ENCODE measurements at places on chromosomes 12 and 14.

DNA sequence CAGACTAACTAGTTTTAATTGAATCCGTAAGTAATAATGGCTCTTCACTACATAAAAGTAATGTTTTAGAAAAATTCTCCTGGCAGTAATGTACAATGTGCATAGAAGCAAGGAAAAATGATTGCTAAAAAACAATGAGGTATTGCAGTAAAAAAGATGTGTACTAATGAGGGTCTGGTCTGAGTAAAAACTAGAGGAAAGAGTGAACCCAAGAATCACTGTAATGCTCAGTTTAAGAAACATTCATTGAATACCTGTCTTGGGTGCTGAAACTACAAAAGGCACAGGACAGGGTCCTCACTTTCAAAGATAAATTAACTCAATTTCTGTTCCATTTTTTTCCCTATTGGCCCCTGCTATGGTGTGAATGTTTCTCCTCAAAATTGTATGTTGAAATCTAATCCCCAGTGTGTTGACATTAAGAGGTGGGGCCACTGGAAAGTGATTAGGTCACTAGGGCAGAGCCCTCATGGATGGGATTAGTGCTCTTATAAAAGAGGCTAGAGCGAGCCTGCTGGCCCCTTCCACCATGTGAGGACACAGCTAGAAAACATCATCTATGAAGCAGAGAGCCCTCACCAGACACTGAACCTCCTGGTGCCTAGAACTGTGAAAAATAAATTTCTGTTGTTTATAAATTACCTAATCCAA, 51.6 kb downstream of the RPS6KA5 start:
- DNase-seq, result no peak

DNA sequence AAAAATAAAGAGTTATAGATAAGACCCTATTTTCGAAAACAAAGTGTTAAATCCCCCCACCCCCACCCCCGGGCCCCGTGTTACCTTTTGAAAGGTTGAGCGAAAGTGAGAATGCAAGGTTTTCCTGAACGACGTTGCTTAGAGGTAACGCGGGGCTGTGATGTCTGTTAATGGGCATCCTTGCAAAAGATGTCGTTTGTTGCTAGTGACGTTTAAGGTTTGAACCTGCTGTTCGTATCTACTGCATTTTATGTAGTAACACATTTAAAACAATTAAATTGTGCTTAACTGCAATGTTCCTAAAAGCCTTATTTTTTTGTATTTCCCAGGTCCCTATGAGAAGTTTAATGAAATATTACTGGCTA, 1.2 kb downstream of the CPSF6 start:
- peak; percentile 53 for DNase-seq

DNA sequence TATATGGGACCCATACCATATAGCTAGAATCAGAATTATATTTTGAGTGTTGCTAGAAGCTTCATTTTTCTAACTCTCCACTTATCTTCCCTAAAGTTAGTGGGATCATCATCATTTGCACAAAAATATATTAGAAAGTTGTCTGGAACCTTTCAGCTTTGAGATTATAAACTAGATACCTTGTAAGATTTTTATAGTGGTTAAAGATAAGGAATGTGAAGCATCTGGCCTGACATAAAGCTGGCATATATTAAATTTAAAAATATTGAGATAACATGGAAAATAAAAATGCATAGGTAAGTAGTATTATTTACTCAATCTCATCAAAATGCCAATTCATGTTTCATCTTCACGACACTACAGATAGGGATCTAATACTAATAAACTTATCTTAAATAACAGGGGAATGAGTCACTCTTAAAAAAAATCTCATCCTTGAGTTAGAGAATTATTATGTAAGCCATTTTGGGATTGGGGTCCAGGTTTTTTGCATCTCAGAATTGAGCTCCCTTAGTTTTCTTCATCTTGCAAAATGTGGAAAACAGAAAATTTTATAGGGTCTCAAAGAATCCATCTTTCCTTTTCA, 318.5 kb downstream of the KCNC2 start:
- no peak for DNase-seq

DNA sequence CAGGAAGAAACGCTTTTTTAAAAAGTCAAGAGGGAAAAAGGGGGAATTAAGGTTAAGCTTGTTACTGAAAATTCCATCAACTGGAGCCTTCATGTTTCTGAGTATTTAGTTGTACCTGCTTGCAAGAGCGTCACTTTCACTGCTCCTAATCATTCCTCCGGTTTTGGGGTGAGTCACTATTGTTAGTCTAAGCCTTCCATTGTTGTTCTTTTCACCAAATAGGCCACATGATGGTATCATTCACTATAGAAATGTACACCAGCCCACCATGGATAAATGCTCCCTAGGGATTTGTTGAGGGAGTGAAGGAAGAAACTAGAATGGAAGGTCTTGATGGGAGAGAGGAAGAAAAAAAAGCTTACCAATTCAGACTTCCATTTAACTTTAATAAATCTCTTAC, 3.0 kb downstream of the IL22 start:
- DNase-seq, result no peak

Measured in GM23248 (cell line).